Renal cortical epithelial cell (primary cell): ENCODE measurements at places on chromosomes 2 and 18. TPM values are rescaled to one million over a fixed set of nuclear protein-coding genes. Genes with fewer than 3 reads are reported as not detected.

The SAG gene
- not detected in 2 replicates for total RNA-seq

- peak; percentile 78 for DNase-seq
These were observed 48.5 kb upstream of the MCFD2 start for GRCh38 chr2:46963941-46964673.

- no peak for DNase-seq
These were observed 24.9 kb downstream of the FHOD3 start for GRCh38 chr18:36322408-36322728.

- peak; percentile 81 for DNase-seq
These were observed 110.9 kb downstream of the STK39 start for GRCh38 chr2:168136392-168136977.

DNA sequence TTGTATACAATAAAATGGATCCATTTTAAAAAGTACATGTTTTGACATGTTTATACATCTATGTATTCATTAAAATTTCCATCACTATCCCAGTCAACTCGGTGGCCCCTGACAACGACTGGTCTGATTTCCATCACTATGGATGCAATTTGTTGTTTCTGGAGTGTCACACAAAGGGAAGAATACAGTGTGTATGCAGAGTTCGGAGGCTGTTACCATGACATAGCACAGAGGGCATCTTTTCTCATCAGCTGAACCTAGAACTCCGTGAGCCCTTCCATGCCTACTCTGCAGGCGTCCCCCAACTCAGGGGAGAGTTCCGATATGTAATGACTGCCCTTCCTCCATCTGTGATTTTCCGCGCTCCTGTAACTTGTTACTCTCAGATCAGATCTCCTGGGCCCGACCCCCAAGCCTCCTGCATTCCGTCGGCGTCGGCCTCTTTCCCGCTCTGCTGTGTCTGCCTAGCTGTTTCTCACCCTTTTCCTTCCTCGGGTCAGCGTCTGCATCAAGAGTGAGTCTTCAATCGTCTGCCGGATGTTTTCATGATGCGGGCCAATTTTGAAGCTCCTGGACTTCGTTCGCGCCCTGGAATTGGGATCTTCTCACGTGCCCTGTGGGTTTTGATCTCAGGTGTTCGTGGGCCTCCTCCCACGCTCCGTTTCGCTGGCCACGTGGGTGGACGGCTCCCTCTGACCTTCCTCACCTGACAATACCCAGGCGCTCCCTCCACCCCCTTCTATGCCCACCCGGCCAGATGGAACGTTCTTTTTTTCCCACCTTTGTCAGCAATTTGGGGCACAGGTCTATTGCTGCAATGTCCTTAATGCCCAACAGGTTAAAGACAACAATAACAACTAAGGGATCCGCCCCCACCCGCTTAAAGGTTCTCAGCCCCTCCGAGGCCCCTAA lies 161.0 kb downstream of the TWIST2 start:
- no peak for DNase-seq

The GKN1 gene
- not detected in 2 replicates for total RNA-seq

GRCh38 chr2:118832791-118833715 lies 14.4 kb downstream of the EN1 start:
- DNase-seq, result no peak

DNA sequence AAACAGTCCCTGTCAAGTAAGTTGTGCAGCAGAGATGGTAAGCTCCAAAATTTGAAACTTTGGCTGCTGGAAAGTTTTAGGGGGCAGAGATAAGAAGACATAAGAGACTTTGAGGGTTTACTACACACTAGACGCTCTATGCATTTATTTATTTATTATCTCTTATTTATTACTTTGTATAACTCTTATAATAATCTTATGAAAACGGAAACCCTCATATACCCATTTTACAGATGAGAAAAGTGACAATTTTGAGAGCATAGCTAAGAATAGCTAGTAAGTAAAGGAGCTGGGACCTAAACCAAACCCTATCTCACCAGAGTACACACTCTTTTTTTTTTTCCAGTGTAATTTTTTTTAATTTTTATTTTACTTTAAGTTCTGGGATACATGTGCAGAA lies 112.8 kb upstream of the PKDCC start:
- DNase-seq, result no peak

GRCh38 chr2:8432706-8433336 lies 249.0 kb upstream of the ID2 start:
- no peak for DNase-seq

GRCh38 chr2:75102011-75102410 lies 97.3 kb downstream of the TACR1 start:
- no peak for DNase-seq

DNA sequence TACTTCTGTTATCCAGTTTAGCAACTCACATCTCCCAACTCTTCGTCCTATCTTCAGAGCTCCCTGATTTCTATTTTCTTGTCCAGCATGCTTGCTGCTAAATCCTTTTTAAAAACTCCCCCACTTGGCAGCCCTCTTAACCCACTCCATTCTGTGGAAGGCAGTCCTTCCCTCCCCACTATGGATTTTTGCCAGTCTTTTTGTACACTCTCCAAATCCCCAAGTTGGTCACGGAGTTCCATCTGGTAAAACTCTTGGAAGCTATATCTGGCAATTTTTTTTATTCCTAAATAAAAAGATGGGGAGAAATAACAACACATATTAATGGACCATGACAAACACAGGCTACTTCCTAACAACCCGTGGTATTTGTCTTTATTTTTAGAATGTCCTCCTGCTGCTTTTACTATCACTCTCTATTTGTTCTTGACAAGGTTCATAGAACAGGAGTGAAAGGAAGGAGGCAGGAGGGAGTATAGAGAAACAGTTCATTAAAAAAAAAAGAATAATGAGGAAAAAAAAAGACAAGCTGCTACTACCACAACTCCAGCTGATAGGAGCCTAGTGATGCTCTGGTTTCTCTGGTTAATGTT lies 120.0 kb upstream of the THSD7B start:
- no peak for DNase-seq

DNA sequence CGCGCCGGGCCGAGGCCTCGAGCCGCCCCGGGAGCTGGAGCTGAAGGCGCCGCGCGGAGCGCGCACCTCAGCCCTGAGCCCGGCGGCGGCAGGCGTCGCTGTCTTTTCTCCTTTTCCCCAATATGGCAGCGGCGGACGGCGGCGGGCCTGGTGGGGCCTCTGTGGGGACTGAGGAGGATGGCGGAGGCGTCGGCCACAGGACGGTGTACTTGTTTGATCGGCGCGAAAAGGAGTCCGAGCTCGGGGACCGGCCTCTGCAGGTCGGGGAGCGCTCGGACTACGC lies 369 bp downstream of the SMCHD1 start:
- DNase-seq, result peak; percentile 6

GRCh38 chr2:21486445-21486844 lies 362.7 kb downstream of the TDRD15 start:
- no peak for DNase-seq

DNA sequence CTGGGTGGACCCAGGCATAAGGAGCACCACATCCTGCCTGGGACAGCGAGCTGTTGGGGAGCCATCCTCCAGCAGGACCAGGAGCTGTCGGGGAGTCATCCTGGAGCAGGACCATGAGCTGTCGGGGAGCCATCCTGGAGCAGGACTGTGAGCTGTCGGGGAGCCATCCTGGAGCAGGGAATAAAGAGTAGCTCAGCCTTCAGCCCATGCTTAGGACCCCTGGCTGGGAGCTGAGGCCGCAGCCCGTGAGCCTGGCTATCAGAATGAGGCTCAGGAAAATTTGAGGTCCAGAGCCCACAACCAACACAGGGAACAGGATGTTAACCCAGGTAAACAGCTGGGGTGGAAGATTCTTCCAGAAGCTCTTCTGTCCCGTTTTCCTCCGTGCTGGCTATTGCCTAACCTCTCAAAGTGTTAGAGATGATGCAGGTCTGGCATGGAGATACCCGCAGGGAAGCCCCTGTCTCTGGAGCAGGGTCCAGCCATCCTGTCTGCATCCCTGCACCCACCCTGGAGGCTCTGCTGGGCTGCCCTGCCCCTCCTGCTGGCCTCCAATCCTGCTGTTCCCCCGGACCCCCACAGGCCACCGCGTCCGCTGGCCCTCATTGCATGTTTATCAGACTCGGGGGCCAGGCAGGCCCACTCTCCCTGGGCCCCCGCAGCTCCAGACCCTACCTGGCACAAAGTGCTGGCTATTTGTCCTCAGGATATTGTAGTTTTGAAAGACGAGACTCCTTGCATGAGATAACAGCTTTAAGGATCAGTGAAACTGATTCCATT lies 243.5 kb upstream of the MYT1L start:
- DNase-seq, result no peak

- no peak for DNase-seq
These were observed 502.2 kb upstream of the ZEB2 start for GRCh38 chr2:145021962-145022665.

- no peak for DNase-seq
These were observed 20.4 kb upstream of the ATOH8 start for GRCh38 chr2:85733121-85733960.

The CNGA3 gene
- total RNA-seq, result not detected in 2 replicates

DNA sequence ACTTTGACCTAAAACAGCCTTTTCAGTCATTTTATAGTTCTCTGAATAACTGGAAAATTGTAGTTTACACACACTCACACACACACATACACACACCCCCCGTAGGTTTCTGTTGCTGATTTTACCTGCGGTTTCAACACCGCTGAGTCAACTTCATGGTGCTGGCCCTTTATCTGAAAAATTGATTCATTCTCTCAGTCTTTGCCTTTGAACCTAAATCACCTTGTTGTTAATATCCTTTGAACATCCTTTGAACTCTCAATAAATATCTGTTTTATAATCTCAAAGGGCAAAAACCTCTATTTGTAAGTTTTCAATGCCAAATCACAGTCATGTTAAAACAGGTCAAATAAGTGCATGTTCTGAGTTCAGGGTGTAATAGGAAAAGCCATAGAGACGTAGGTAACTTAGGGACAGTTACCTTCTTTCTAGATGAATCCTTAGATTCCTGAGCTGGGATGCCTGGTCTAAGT lies 109.0 kb upstream of the BZW1 start:
- DNase-seq, result no peak

DNA sequence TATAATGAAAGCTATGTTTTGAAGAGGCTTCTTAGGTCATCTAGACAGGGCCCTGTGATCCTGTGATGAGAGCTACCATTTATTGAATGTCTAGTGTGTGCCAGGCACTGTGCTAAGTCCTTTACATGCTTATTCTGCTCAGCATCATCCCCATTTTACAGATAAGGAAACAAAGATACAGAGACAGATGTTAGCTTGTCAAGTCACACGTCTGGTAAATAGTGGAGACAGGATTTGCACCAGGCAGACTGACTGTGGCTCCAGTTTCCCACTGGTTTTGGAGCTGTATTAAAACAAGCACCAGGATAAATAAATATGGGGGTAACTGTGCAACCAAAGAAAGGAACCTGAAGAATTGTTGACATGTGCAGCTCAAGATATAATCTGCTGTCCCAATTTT lies 19.2 kb upstream of the EML6 start:
- DNase-seq, result no peak

The OTOS gene
- not detected in 2 replicates for total RNA-seq

GRCh38 chr2:28250006-28250405 lies 142.7 kb upstream of the FOSL2 start:
- DNase-seq, result peak; percentile 86

The SLC14A1 gene
- 0.15 and 0.17 TPM in 2 replicates for total RNA-seq

The LMAN2L gene
- total RNA-seq, result 22.1 and 41.2 TPM in 2 replicates

DNA sequence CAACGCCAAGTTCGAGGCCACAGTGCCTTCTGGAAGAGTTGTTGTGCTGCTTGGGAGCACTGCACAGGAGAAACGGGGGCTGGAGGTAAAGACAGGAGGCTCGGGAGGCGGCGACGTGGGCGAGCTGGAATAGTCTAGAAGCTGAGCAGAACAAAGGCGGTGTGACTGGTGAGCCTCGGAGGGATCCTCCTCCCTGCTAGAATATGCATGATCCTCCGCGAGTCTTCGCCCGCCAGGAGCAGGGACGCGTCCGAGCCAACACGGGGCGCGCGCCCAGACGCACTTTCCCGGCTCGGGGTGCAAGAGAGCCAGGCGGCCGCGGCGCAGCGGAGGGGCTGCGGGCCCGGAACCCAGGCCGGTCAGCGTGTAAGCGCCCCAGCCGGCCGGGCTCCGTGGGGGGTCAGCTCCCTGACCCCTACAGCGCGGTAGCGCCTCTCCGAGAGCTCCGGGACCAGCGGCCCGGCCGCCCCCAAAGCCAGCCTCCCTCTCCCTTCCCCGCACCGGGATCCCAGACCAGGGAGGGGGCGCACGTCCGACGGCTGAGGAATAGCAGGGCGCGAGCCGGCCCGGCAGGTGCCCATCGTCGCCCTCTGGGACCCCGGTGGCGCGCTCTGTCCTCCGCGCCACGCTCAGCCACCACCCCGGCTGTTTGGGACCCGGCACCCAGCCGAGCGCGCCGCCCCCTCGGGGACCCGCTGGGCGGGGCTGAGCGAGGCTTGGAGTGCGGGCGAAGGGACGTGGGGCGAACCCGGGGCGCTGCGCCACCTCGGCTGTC lies 62.5 kb downstream of the GNAL start:
- DNase-seq, result no peak

GRCh38 chr2:201256082-201256481 lies 4.3 kb upstream of the CASP8 start:
- no peak for DNase-seq

GRCh38 chr18:50079571-50080295 lies 115.2 kb downstream of the MYO5B start:
- no peak for DNase-seq

- DNase-seq, result peak; percentile 12
These were observed 14.1 kb upstream of the MSH2 start for GRCh38 chr2:47388888-47389287.

GRCh38 chr2:8346706-8347430 lies 335.0 kb upstream of the ID2 start:
- DNase-seq, result no peak

The ABHD1 gene
- total RNA-seq, result 0.10 TPM in 1 of 2 replicates, not detected in the other

The SERPINB10 gene
- not detected in 2 replicates for total RNA-seq
